ENCODE measurements at places on chromosomes 11 and 22. TPM values are rescaled to one million over a fixed set of nuclear protein-coding genes. Genes with fewer than 3 reads are reported as not detected.

GLYATL1 gene
- not detected for total RNA-seq

- H3K36me3 ChIP-seq = peaks cover 19% of the 10 kb centered on the region
- no peak overlapping the region for H3K4me3 ChIP-seq
- no peaks in the 10 kb centered on the region for H3K4me1 ChIP-seq
- no peak overlapping the region for H3K27ac ChIP-seq
- no peak for DNase-seq
- no peaks in the 10 kb centered on the region for H3K27me3 ChIP-seq
Measured at GRCh38 chr11:68420171-68420570, 40.4 kb upstream of the PPP6R3 start.

PACSIN3 gene
- total RNA-seq = 7.1 TPM

SCN4B gene
- total RNA-seq = not detected

GRCh38 chr11:316891-317301 is 3.1 kb downstream of the IFITM1 start:
- peaks cover 12% of the 10 kb centered on the region for H3K27me3 ChIP-seq
- DNase-seq = no peak
- no peaks in the 10 kb centered on the region for H3K36me3 ChIP-seq
- H3K4me3 ChIP-seq = no peak overlapping the region
- H3K4me1 ChIP-seq = peaks cover 35% of the 10 kb centered on the region

GRCh38 chr22:20980938-20981722 is 967 bp upstream of the LZTR1 start:
- no peaks in the 10 kb centered on the region for H3K27me3 ChIP-seq
- DNase-seq = no peak

ANO1 gene
- total RNA-seq = 12.7 TPM

GRM5 gene
- not detected for total RNA-seq

DNA sequence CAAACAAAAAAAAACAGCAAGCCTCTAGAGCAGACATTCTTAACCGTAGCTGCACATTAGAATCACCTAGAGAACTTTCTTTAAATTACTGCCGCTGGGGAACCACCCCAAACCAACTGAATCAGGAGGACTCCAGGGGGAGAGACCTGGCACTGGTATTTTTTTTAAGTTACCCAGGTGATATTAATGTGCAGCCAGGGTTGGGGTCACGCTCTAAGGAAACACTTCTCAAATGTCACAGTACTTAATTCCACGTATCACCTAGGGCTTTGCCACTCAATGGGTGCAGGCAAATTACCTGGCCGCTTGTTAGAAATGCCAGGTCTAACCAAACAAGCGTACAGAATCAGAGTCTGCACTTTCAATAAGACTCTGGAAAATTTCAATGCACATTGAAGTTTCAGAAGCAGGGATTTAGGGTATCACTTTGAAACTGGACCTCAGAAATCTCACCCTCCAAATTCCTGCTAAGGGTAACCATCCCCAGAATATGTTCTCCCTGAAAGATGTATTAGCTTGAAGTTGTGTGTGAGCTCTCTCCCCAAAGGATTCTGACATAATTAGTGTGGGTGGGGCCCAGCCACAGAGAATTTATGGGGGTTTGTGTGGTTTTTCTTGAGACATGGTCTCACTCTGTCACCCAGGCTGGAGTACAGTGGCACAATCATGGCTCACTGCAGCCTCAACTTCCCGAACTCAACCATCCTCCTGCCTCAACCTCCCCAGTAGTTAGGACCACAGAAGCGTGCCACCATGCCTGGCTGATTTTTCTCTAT is 12.7 kb upstream of the ISX start:
- no peaks in the 10 kb centered on the region for H3K27me3 ChIP-seq
- H3K4me3 ChIP-seq = no peak overlapping the region
- H3K36me3 ChIP-seq = no peaks in the 10 kb centered on the region

DNA sequence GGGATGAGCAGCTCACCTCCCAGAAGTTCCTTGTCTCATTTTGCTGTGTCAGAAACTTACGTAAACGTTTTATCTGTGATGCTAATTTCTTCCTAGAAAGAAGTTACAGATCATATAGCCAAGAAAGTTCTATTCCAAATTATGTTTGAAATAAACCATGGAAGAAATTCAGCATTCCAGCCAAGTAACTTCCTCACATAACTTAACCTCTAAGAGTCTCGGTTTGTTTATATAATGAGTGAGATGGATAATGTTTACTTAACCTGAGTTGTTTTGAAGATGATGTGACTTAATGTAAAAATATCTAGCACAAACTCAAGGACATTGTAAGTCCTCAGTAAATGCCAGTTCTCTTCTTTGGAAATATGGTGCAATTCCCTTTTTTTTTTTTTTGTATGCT is 8.9 kb upstream of the MUC15 start:
- no peak overlapping the region for H3K27ac ChIP-seq
- H3K36me3 ChIP-seq = no peaks in the 10 kb centered on the region
- DNase-seq = no peak
- H3K4me3 ChIP-seq = no peak overlapping the region
- H3K4me1 ChIP-seq = no peaks in the 10 kb centered on the region
- no peaks in the 10 kb centered on the region for H3K27me3 ChIP-seq

All from transverse colon (tissue), 4 donors.